ENCODE measurements at places on chromosomes 6 and 20.

DNA sequence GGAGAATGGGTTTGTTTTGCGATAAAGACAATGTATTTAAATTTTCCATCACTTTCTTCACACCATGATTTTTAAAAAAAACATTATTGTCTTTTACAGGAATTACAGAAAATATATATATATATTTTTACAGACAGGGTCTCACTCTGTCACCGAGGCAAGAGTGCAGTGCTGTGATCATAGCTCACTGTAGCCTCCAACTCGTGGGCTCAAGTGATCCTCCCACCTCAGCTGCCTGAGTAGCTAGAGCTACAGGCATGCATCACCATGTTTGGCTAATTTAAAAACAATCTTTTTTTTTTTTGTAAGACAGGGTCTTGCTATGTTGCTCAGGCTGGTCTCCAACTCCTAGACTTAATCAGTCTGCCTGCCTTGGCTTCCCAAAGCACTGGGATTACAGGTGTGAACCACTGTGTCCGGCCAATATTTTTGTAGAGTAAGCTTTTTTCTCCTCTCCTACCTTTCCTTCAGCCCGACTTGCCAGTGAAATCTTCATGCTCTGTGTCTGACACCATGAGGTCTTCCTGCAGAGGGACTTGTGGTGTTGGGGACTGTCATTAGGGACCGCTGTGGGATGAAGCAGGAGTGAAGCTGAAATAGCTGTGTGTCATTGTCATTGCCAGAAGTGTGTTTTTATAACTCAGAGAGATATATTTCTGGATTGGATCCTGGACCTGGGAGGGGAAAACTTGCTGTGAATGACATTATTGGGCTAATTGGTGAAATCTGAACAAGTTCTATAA, 13.2 kb downstream of the DSP start:
- no peak for DNase-seq

GRCh38 chr6:291204-291696, 1.0 kb upstream of the DUSP22 start:
- no peak for DNase-seq

GRCh38 chr6:131005439-131006016, 57.5 kb downstream of the EPB41L2 start:
- no peak for DNase-seq

GRCh38 chr6:35470663-35471120, 2.5 kb downstream of the RPL10A start:
- no peak for DNase-seq

DNA sequence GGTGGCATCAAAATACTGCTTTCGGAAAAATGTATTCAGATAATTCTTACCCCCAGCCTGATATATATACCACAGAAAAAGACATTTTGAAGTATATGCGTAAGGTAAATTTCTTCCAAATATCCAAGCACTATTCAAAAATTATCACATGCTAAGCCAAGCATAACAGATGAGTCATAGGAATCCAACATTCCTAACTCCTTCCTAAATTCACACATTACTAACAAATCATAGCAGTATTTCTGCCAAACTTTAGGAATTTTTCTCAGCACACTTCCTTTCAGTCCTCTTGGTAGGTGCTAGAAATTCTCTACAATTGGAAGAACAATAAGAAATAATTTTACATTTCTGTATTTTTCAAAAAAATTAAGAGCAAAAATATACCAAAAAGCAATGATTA, 417.5 kb downstream of the EYS start:
- no peak for DNase-seq
